ENCODE measurements at places on chromosomes 4 and X. TPM values are rescaled to one million over a fixed set of nuclear protein-coding genes. Genes with fewer than 3 reads are reported as not detected.

- DNase-seq: no peak
Measured at GRCh38 chr4:100361336-100361735, 156.5 kb downstream of the EMCN start.

- no peak for DNase-seq
Measured at GRCh38 chr4:3385711-3386420, 55.9 kb upstream of the HGFAC start.

GRCh38 chr4:151323667-151324066 lies 1.7 kb downstream of the SH3D19 start:
- DNase-seq: no peak

The CITED1 gene
- not detected for total RNA-seq

The UGT2B11 gene
- total RNA-seq: not detected

The FMR1NB gene
- not detected for total RNA-seq

Measured in NCI-H460 (cell line).